ENCODE measurements at places on chromosomes 1 and 21.
A peak's percentile ranks its signal among the peaks of the same experiment; 100 is the strongest.

- peak; percentile 17 for DNase-seq
These were observed 622.4 kb upstream of the PKN2 start for GRCh38 chr1:88061492-88062177.

- no peak for DNase-seq
These were observed 208.9 kb upstream of the GREM2 start for GRCh38 chr1:240820816-240821215.

DNA sequence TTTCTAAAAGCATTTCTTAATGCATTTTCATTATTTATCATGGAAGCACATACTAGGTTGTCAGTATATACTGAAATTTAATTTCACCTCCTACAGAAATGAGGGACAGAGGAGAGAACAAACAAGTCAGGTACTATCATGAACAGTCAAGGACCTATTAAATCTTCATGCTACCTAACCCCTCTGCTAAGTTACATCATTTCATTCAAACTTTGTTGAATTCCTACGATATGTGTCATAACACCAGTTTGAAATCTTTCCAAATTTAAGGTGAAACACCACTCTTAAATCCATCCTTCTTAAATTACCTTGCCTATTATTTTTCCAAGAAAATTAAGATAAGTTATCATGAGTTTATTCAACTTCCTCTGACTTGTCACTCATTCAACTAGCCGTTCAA is 78.9 kb downstream of the DENND1B start:
- no peak for DNase-seq

DNA sequence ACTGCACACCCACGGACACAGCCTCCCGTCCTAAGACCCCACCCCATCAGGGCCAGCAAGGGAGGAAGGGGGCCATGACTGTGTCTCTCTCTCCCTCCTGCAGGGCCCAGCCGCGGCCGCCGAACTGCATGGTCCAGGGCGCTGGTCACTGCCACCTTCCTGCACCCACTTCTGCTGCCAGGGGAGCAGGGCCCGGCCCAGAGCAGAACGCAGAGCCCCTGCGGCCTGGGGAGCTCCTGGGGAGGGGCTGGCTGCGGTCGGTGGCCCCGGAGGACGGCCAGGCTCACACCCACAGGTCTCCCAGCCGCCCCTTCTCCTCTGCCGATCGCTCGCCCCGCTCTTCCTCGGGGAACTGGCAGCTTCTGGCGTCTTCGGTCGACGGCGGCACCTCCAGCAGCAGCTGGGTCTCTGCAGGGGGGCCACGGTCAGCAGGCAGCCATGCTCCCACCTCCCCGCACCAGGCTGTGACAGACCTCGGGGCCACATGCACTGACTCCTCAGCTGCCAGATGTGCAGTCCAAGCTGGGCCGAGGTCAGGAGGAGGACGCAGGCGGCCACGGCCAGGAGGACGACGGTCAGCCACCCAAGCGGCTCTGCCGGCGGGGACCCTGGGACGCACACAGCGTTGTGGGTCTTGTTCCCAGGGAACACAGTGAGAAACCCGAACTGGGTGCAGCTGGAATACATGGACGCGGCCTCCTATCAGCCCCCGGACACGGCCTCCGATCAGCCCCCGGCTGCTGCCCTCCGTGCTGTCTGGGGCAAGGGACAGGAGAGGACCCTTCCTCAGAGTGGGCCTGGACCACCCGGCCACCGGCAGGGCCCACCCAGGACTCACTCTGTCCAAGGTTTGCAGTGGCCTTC is 2.6 kb downstream of the TNFRSF18 start:
- DNase-seq: no peak

DNA sequence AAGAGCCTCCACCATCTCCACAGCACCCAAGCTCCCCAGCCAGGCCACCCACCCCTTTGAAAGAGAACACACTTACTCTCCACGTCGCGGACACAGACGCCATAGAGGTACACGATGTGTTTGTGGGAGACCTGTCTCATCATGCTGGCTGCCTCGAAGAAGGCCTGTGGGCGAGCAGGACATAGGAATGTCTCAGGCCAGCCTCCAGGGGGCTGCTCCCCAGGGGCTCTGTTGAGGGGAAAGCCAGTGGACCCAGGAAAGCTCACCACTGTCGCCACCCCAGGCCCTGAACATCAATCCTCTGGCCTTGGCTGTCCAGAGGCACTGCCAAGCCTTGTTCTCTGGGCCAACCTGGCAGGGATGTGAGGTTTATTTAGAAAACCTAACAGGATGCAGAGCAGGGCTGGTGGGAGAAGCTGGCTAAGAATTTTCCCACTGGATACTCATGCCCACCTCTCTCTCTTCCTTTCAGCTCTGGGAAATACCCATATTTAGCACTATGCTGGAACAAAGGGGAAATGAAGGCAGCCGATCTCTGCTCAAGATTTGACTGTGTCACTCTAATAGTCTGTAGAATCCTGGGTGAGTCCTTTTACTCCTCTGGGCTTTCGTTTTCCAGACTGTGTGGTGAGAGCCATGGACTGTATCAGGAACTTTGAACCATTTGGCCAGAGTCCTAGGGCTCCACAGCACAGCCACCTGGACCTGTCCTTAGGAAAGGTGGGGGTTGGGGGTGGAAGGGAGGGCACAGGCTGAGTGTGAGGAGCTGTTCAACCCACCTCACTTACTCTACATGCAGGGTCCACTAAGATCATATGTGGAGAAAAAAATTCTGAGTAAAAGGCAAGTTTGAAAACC is 101.9 kb downstream of the RAVER2 start:
- DNase-seq: no peak

DNA sequence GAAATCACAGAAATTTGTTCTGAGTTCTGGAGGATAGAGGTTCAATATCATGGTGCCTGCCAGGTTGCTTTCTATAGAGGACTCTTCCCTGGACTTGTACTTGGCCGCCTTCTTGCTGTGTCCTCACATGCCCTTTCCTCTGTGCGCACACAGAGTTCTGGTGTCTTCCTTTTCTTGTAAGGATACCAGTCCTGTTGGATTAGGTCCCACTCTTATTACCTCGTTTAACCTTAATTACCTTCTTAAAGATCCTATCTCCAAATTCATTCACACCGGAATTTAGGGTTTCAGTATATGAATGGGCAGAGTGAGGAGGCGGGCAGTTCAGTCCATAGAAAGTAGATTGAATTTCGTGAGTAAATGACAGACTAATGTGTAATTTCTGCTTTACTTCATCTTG is 413.9 kb downstream of the NCAM2 start:
- DNase-seq: no peak

- no peak for DNase-seq
These were observed 27.3 kb downstream of the GPR157 start for GRCh38 chr1:9101510-9102146.

- DNase-seq: no peak
These were observed 111.7 kb upstream of the LBR start for GRCh38 chr1:225539575-225539974.

- no peak for DNase-seq
These were observed 261.9 kb downstream of the HHIPL2 start for GRCh38 chr1:222286011-222286410.

DNA sequence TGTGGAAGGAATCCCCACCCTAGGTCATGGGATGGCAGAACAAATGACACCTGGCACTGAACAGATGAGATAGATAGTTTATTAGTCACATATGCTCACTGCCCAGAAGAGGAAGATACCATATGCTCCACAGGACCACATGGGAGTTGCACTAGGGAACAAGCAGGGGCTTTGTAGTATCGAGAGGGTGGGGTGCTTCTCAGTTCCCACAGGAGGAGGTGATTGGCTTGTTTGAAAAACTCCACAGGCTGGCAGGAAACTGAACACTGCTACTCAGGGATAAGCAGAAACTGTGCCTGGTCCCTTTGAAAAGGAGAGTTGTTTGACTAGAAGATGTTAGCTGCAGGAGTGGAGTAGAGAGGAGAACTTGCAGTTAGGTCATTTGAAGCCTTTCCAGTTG is 31.9 kb upstream of the RXRG start:
- DNase-seq: no peak

- DNase-seq: no peak
These were observed 29.2 kb downstream of the ST7L start for GRCh38 chr1:112589766-112590165.

DNA sequence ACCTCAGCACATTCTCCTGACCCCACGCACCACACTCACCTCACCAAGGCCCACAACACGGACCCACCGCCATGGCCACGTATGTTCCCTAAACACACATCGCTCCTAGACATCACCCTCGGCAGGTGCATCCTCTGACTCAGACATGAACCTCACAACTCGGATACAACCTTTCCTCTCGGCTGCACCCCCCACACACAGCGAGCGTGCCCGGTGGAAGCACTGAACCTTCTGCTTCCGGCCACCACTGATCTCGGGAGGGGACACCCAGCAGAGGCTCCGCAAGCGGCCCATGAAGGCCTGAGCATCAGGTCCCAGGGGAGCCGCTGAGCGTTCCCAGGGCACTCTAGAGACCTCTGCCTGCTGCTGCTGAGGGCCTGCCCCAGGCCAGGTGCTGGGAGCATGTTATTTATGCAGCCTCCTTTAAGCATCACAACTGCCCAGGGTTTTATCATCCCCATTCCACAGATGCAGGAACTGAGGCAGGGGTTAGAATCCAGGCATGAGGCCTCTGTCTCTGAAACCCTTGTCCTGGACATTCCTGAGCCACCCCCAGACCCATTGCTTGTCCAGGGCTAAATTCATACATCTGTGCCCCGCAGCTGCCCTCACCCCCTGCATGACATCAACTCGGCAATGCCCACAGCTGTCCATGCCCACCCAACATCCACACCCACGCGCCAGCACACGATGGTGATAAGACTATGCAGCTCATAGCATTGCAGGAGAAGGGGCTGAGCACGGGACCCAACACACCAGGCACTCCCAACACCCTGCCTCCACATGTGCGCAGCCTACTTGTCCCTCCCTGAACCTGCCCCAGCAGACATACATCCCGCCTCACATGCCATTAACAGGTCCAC is 27.0 kb downstream of the SDC3 start:
- no peak for DNase-seq

DNA sequence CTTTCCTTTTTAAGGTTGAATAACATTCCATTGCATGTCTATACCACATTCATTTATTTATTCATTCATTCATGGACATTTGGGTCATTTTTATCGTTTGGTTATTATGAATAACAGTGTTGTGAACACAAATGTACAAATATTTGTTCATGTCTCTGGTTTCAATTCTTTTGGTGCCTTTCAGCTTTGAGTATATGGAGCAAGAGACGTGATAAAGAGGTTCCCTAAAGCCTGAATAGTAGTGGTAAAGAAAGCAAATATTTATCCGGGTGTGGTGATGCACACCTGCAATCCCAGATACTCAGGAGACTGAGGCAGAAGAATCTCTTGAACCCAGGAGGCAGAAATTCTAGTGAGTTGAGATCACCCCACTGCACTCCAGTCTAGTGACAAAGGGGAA is 5.3 kb upstream of the RLF start:
- DNase-seq: peak; percentile 93

- DNase-seq: no peak
These were observed 79.0 kb downstream of the HSPA13 start for GRCh38 chr21:14303731-14304488.

- no peak for DNase-seq
These were observed 37.3 kb upstream of the PRMT6 start for GRCh38 chr1:107019166-107019565.

DNA sequence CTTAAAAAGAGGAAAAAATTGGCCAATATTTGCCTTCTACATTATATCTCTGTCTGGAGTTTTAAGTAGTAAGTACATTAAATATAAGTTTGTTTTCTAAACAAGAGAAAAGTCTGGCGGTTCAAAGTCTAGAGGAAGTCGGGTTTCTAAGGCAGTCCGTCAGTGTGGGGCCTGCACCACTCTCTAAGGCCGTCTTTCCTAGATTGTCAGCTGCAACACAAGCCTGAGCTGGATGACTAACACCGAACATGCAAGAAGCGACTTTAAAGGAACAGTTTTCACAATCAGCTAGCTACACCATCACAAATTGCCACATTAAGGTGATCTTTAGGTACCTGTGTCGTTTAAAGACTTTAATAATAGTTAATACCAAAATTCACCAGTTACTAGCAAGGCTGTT is 19.6 kb downstream of the CCSAP start:
- DNase-seq: no peak

DNA sequence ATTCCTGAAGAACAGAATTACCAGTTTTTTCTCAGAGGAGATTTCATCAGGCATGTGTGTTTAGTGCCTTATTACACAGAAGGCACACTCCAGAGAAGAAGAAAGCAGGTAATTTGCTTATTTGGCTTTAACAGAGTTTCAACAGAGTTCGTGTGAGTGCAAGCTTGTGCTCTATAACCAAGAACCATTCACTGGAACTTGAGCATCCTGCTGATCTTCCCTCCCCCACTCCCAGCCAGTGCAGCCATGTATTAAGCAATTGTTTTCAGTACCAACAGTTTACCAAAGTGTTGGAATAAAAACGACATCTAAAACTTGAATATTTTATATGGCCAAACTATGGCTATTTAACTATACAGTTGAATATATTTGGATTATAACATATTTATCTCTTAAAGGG is 4.3 kb downstream of the MGST3 start:
- no peak for DNase-seq

DNA sequence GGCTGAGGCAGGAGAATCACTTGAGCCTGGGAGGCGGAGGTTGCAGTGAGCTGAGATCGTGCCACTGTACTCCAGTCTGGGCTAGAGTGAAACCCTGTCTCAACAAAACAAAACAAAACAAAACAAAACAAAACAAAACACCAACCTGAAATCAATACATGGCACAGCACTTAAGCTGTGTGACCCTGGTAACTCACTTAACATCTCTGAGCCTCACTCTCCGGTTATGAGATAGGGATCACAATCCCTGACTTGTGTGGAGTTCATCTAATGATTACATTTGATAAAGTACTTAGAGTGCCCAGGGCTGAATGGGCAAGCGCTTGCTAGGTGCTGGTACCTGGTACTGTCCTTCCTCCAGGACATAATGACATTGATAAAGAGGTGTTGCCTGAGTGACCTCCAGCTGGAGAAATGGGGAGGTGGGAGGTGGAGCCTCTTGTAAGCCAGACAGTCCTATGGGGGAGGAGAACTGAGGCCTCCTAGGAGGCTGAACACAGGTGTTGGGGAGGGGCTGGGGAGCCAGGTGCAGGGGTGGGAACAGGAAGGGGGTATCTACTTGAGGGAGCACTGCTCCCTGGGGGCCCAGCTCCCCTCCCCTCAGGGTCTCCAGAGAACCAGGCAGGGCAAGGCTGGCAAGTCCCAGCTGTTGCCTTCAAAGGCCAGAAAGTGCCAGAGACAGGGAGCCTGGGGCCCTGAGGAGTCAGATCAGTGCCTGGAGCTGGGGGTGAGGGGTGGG is 17.9 kb downstream of the FOXO6 start:
- no peak for DNase-seq

DNA sequence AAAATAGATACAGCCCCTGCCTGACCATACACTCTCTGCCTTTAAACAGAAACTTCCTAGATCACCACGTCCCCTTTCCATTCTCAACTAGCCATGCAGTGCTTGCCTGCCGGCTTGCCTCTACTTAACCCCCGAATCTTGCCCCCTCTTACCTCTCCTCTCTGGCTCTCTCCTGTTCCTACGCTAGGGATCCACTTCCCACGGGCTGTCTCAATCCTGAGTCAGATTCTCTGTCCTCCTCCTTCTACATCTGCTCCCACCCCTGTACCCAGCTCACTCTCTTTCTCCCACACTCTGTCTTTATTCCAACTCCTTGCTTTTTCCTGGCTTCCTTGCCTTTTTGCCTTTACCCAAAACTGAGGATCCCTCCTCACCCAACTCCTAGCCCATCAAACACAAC is 29.3 kb downstream of the ATF3 start:
- DNase-seq: no peak

- DNase-seq: no peak
These were observed 185.3 kb downstream of the ZP4 start for GRCh38 chr1:237705462-237705861.
